Activated CD8-positive, alpha-beta memory T cell treated with anti-CD3 and anti-CD28 coated beads, Interleukin-2, amount 10 ng/mL, durations not matched to agents 7 days and 5 days (primary cell): ENCODE measurements at places on chromosomes 2 and 18. TPM values are rescaled to one million over a fixed set of nuclear protein-coding genes. Genes with fewer than 3 reads are reported as not detected.

DNA sequence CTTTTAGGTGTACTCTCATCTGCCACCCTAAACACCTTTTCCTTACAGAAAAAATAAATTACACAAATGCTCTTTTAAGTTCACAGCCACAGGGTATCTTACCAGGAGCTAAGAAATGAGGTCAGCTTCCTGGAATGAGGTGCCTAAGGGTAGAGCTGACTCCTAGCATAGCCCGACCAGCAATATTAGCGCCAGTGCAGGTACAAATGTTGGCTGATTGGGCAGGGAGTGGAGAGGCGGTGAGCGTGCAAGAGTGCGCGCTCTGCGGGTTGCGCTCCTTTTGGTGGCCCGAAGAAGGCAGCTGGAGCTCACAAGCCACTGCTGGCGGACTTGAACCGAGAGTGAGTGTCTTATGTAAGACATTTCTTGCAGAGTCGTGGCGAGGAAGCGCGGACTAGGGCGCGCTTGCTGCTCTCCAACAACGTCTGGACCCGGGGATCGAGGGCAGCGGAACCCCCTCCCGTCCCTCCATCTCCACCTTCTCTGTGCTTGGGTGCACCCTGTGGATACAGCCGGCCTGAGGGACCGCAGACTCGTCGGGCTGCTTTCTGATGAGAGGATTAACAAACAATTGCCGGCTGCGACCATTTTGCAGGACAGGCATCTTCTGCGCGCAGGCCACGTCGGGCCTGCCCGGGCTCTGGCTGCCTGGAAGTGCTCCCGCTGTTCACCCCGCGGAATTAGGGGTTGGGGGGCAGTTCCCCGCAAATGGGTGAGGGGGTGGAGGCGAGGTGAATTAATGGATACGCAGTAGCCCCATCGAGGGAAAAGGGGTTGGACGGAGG, 17.3 kb downstream of the BOLA3 start:
- peaks cover 14% of the 10 kb centered on the region for H3K36me3 ChIP-seq
- H3K27ac ChIP-seq = no peak overlapping the region
- peaks cover 32% of the 10 kb centered on the region for H3K27me3 ChIP-seq

DNA sequence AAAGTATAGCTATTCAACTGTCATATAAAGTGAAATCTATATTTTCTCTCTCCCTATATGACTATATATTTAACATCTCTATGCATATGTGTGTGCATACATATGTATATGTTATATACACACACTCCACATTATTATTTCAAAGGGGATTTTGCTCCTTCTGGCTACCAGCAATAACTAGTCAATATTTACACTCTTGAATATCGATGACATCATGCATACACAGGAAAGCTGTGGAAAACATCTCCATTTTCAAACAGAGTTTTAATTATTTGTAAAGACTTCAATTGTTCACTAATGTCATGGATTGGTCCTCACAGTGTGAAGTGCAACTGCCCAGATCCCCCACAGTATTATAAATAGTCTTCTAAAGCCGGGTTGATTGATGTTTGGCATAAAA, 195.9 kb upstream of the TCF4 start:
- peaks cover 6% of the 10 kb centered on the region for H3K4me1 ChIP-seq
- no peak overlapping the region for H3K4me3 ChIP-seq
- H3K27ac ChIP-seq = no peak overlapping the region
- H3K36me3 ChIP-seq = no peaks in the 10 kb centered on the region

- H3K27ac ChIP-seq = no peak overlapping the region
- no peak for DNase-seq
- H3K4me3 ChIP-seq = no peak overlapping the region
- no peaks in the 10 kb centered on the region for H3K4me1 ChIP-seq
- peaks cover 18% of the 10 kb centered on the region for H3K27me3 ChIP-seq
These were observed 3.8 kb downstream of the GRB14 start for GRCh38 chr2:164617466-164617865.

DNA sequence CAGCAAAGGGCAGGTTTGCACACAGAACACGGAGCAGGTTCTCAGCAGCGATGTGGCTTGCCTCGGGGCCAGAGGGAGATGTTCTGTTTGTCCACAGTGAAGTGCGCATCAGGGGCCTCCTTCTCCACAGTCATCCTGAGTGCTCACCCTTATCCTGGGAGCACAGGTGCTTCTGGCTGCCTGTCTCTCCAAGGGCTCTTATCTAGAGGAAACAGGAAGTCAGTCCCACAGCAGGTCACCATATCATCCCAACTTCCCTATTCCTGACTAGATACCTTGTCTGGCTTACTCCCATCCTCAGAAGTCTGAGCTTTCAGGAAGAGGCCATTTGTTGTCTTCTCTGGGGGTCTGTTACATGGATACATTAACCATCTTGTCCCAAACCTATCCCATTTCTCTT, at the start of gene CD207:
Gene CD207, minus strand, starts transcription at position 174 of the 400 bp plus-strand sequence. Its CDS starts 40 bp downstream, at position 134.
- H3K4me1 ChIP-seq = no peaks in the 10 kb centered on the region
- no peaks in the 10 kb centered on the region for H3K36me3 ChIP-seq
- H3K27me3 ChIP-seq = peaks cover 4% of the 10 kb centered on the region
- DNase-seq = no peak
- no peak within 1 kb of the TSS for H3K4me3 ChIP-seq

DNA sequence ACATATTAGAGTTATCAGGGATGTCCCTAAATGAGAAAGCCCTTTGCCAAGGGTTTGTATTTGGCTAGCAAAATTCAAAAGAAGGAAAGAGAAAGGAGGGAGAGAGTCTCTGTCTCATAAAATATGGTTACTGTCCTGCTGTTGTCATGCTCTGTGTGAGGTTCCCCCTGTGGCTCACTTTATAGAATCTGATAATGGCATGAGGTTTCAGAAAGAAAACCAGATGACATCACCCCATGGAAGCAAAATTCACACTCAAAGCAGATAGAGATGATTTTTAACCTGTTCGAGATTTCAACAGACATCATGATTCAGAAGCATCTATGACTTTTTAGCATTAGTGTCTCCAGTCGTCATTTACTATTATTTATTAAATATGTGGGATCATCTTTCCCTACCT, 165.0 kb upstream of the SESTD1 start:
- DNase-seq = no peak
- H3K4me3 ChIP-seq = no peak overlapping the region
- H3K36me3 ChIP-seq = no peaks in the 10 kb centered on the region
- peaks cover 16% of the 10 kb centered on the region for H3K27me3 ChIP-seq

- H3K27ac ChIP-seq = no peak overlapping the region
- no peak overlapping the region for H3K4me3 ChIP-seq
- H3K4me1 ChIP-seq = no peaks in the 10 kb centered on the region
- no peak for DNase-seq
These were observed 373.3 kb upstream of the GALNT5 start for GRCh38 chr2:156884216-156884615.

DNA sequence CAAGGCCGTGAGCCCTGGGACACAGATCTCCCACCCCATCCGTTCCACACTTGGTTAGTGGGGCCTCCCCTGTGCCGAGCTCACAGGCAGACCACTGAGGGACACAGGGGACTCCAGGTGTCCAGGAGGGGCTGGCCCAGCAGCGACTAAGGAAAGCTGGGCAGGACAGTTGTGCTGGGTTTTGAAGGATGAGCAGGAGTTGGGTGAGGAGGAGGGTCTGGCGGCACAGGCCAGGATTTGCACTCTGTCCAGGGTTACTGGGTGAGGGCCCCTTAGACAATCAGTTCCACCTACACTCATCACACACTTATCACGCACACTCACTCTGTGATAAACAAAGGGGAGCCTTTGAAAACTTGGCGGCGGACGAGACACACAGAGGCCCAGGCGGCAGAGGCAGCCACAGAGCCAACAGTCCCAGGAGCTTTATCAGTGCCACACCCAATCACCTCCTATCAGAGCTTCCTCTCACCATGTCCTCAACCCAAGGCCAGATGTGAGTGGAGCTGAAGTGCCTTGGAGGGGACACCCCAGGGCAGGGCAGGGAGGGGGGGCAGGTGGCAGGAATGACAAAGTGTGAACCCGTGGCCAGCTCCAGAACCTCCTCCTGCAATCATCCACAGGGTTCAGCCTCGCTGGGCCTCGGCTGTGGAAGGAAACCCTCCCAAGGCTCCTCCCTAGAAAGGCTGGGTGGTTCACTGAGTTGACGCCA, 26.6 kb downstream of the BIN1 start:
- H3K4me3 ChIP-seq = peak overlapping the region; percentile 91
- peak; percentile 79 for DNase-seq
- H3K27me3 ChIP-seq = no peaks in the 10 kb centered on the region
- H3K27ac ChIP-seq = peak overlapping the region; percentile 94
- peaks cover 11% of the 10 kb centered on the region for H3K36me3 ChIP-seq

DNA sequence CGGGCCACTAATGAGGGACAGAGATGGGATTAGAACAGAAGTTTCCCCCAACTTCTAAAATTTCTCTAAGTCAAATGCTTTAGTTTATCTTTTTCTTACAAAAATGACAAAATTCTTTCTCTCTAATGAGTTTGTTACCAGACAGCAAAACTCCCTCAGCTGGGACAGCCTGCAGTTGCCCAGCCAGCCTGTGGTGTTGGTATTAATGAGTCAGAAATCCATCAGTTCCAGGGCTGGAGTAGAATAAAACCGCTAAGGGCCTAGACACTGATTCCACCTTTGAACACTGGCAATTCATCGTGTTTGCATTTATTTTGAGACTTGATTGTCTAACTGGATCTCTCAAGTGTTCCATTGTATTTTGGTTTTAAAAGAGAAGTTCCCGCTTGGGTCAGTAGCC, 38.3 kb upstream of the SMAD2 start:
- no peak overlapping the region for H3K4me3 ChIP-seq
- no peak overlapping the region for H3K27ac ChIP-seq

FOXI3 gene
- total RNA-seq = not detected

TWIST2 gene
- not detected for total RNA-seq

SMIM21 gene
- total RNA-seq = not detected

ACMSD gene
- not detected for total RNA-seq

METAP1D gene
- 6.4 TPM for total RNA-seq

PSMA8 gene
- 0.82 TPM for total RNA-seq

TRIM43 gene
- not detected for total RNA-seq

CEBPZOS gene
- 35.6 TPM for total RNA-seq
